ENCODE measurements at places on chromosomes 6 and 20.

GRCh38 chr20:34165018-34165619 lies 53.1 kb upstream of the EIF2S2 start:
- DNase-seq, result no peak

GRCh38 chr6:35727231-35727934 lies 9.4 kb upstream of the ARMC12 start:
- no peak for DNase-seq

GRCh38 chr6:132961610-132962009 lies 147.2 kb downstream of the RPS12 start:
- no peak for DNase-seq

DNA sequence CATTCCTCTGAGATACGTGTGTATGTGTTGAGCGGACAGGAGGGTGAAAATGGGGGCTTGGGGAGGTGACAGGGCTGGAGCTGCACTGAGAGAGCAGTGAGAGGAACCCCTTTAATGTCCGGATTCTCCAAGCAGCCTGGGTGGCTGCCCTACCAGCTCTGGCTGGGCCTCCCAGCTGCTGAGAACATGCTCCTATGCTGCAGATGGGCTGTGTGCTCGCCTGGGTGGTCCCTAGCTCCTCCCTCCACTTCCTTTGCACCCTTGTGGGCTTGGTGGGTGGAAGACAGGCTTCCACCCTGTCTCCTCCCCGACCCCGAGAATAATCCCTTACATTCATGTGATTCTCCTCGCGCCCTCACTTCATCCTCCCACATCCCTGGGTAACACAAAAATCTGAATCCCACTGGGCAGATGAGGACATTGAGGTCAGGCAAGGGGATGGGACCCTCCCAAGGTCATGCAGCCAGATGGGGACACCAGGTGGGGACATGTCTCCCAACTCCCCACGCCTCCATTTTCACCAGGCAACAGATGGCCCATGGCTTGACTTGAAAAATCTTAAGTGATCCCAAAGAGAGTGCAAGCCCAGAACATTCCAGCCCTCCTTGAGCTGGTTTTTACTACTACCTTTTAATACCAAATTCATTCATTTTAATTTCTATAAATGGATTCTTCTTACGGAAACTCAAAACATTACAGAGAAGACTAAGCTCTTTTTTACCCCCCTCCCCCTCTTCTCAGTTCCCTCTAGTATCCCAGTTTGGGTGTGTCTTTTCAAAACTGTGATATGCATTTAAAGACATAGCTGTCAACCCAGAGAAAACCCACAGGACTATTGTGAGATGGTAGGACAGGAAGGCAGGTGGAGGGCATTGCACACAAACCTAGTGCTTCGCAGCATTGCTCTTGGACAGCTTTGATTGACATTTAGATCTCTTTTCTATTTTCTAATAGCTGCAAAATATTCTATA lies 5.0 kb upstream of the PDRG1 start:
- no peak for DNase-seq

GRCh38 chr6:21190701-21191100 lies 402.9 kb upstream of the SOX4 start:
- DNase-seq, result no peak

DNA sequence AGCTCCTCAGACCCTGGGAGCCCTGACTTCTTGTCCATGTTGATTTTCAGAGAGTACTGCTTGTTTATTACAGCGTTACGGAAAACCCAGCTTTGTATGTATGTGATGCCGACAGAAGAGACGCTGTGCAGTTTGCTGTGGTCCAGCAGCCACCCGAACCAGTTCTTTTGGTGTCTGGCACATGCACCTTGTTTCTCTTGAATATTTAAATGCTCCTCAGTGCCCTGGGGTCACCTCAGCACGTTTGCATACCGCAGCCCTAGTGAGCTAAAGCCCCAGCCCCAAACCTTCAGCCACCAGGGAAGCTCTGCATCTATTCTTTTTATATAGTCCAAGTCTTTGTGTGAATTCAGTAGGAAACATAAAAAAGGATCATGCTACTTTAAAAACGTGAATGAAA lies 39.9 kb downstream of the AFDN start:
- no peak for DNase-seq

DNA sequence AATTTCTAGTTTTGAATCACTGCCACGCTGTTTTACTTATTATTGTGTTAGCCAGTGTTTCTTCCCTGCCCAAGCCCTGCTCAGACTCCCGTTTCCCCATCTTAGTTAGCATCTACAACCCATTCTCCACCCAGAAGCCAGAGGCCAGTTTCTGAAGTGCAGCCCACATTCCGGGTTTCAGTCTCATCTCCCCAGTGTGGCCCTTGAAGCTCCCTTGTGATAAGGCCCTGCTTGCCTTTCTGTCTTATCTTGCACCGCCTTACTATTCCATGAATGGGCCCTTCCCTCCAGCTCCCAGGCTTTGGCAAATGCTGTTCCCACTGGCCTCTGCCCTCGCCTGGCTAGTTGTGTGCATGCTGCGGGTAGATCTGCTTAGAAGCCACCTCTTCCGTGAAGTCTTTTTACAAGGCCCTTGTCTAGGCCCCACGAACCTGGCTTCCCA lies 41.1 kb downstream of the TOX2 start:
- no peak for DNase-seq

GRCh38 chr6:9766240-9766915 lies 648.5 kb downstream of the TFAP2A start:
- no peak for DNase-seq

- no peak for DNase-seq
These were observed 348.8 kb upstream of the PLCB4 start for GRCh38 chr20:8720089-8720488.

DNA sequence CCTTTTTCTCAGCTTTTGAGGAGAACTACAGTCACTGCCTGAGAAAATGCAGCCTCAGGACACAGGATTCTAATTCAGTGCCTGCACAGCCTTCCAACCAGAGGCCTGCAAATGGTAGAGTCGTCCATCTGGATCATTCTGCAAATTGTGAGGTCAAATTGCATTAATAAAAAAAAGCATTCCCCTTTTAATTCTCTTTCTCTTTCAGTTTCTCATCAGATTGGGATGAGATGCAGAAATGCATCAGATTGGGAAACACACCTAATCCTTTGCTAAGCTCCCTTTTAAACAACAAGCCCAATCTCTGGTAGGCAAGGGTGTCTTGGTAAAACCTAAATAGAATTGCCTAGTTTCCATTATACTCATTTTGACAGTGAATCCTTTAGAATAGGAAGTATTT lies 838.8 kb downstream of the MAFB start:
- no peak for DNase-seq

- DNase-seq, result no peak
These were observed 29.4 kb downstream of the LAMA5 start for GRCh38 chr20:62337558-62338293.

DNA sequence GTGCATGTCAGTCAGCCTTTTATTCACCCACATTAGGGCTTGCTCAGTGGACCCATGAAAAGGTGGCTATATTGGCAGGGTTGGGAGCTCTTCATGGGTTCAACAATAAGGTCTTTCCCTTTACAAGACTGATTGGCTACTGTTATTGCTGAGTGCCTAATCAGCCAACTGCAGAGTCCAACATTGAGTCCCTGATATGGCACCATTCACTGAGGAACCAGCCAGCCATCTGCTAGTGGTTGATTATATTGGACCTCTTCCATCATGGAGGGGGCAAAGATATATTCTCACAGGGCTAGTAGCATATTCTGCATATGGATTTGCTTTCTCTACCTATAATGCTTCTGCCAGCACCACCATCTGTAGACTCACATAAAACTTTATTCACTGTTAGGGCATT lies 69.9 kb downstream of the CDKAL1 start:
- no peak for DNase-seq

- DNase-seq, result no peak
These were observed 7.1 kb downstream of the RRBP1 start for GRCh38 chr20:17674722-17675518.

GRCh38 chr6:139388384-139388783 lies 13.9 kb upstream of the CITED2 start:
- no peak for DNase-seq

- no peak for DNase-seq
These were observed 97.9 kb downstream of the L3MBTL3 start for GRCh38 chr6:130116273-130116672.

DNA sequence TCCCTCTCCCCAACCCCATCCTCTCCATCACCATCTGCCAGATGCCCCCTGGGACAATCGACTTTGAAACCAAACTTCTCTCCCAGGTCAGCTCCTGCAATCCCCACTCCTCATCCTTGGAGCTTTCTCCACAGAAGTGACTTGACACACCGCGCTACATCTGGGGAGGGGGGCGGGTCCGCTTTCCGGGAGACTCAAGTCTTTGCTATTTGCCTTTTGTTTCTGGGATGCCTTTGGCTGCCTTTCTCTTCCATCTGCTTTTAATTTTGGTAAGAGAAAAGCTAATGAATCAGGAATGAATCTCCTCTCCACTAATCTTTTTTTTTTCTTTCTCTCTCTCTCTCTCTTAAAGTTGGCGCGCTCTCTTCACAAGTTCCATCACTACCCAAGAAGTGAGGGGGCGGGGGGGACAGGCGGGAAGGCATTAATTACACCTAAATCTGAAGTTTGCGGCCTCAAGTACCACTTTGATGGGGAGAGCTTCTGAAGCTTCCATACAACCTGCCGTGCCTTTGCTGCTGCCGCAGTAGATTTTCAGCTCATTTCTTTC lies 664 bp upstream of the TPBG start:
- DNase-seq, result no peak

GRCh38 chr6:83097204-83097603 lies 29.7 kb downstream of the DOP1A start:
- no peak for DNase-seq

DNA sequence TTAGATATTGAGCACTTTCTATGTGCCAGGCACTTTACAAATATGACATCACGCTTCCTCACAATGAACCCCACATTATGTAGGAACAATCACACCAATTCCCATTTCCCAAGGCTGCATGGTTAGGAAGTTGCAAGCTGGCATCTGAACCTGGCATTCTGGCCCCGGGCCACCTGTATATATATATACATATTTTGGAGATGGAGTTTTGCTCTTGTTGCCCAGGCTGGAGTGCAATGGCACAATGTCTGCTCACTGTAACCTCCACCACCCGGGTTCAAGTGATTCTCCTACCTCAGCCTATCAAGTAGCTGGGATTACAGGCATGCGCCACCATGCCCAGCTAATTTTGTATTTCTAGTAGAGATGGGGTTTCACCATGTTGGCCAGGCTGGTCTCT lies 30.4 kb downstream of the SRC start:
- no peak for DNase-seq

- no peak for DNase-seq
These were observed 548.9 kb downstream of the QKI start for GRCh38 chr6:163963205-163964120.

- DNase-seq, result no peak
These were observed 12.9 kb downstream of the CASS4 start for GRCh38 chr20:56424931-56425330.

- no peak for DNase-seq
These were observed 309.0 kb upstream of the PTCHD4 start for GRCh38 chr6:48419992-48420391.

DNA sequence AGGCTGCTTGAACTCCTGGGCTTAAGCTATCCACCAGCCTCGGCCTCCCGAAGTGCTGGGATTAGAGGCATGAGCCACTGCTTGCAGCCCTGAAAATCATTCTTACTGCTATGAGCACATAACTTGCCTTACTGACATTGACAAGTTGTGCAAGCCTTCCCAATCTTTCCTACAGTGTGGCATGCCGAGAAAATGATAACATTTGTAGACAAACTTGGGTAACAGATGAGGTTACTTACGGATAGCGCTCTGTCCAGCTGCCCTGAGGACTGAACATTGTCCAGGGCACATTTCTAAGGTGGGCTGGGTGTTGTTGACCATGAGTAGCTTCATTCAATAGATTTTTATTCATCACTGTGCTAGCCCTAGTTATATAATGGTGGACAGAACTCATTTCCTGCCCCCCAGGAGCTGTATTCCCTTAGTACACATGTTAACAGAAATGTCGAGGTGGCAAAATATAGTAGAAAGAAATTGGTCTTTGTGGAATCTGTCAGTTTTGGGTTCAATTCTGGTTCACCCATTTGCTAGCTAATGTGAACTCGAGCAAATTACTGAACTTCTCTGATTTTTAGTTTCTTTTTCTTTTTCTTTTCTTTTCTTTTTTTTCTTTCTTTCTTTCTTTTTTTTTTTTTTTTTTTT lies 118.4 kb upstream of the AKIRIN2 start:
- no peak for DNase-seq

- DNase-seq, result no peak
These were observed 59.4 kb downstream of the GCNT2 start for GRCh38 chr6:10580570-10580969.

DNA sequence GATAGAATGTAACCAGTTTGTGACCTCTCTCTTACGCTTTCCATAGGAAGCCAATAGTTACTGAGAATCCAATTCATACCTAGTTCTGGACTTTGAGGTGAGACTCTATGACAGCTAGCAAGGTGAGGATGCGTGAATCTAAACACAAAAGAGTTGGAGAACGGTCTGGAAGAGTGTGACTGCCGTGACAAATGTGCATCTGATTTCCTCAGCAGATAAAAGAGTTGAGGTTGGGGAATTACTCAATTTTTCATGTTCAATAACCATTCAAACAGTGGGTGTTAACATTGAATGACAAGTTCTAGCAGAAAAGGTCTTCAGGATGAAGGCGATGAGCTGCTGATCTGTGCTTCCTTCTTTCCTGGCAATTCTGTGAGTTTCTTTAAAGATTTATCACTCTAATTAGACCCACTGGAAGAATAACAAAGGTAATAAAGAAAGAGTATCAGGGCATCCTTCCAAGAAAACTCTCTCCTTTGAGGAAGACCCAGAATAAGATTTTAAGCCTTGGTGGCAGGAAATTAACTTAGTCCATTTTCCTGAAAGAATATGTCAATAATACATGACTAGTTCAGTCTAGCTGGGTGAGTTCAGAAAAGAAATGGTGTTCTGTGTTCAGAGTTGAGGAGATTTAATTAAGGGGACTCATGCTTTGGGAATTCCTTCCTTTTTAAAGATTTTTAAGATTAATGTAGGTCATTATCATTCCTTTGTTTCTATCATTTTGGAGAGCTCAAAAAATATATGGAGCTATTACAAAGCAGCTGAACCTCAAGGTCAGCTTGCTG lies 24.5 kb downstream of the KIF3B start:
- DNase-seq, result no peak

- no peak for DNase-seq
These were observed 4.0 kb downstream of the EGFL8 start for GRCh38 chr6:32168350-32168749.

DNA sequence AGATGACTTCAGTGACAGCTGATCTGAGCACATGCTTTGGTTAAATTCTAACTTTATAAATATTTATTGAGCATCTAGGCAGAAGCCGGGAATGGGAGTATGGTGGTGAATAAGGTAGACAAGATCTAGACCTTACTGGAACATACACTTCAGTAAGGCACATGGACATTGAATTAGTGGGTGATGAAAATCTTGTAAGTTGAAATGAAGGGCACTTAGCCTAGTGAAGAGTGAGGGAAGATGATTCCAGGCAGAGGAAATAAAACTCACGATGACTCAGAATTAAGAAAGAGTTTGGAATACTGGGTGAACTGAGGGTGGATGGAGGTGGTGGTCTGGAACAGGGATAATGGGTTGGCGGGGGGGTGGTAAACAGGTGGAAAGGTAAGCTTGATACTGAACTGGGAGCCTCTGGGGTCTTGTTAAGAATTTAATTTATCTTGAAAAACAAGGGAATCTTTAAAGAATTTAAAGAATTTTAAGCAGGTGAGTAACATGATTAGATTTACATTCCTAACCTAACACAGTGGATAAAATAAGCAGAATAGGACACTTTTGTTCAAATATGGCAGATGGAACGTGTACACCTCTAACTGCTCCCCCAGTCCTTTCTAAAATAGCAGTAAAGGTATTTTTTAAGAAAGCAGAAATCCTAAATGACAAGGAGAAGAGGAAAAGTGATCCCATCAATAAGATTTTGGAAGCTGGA lies 75.2 kb upstream of the ARHGAP18 start:
- no peak for DNase-seq

Measured in stimulated activated CD4-positive, alpha-beta T cell treated with anti-CD3 and anti-CD28 coated beads, Interleukin-4, amount 100 ng/mL, for 4 hours (primary cell).